NCI-H1417 treated with DMSO at 0.1 percent for 48 hours (cell line): ENCODE measurements at places on chromosomes 4 and X.

DNA sequence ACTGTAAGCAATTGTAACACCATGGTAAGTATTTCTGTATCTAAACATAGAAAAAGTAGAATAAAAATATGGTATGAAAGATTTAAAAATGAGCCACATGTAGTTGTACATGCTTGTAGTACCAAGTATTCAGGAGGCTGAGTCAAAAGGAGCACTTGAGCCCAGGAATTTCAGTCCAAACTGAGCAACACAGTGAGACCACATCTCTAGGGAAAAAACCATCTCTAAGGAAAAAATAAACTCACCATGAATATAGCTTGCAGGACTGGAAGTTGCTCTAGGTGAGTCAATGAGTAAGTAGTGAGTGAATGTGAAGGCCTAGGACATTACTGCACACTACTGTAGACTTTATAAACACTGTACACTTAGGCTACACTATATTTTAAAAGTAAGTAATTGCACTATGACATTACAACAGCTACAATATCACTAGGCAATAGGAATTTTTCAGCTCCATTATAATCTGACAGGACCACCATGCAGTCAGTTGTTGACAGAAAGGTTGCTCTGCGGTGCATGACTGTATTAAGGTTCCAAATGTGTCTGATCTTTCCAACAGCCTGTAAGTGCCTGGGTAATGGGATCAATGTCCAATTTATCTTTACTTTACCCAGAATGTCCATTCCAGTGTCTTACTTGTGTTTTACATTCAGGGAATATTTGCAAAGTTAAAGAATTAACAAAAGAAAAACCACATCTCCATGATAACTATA, 28.9 kb upstream of the LRBA start:
- DNase-seq, result no peak

DNA sequence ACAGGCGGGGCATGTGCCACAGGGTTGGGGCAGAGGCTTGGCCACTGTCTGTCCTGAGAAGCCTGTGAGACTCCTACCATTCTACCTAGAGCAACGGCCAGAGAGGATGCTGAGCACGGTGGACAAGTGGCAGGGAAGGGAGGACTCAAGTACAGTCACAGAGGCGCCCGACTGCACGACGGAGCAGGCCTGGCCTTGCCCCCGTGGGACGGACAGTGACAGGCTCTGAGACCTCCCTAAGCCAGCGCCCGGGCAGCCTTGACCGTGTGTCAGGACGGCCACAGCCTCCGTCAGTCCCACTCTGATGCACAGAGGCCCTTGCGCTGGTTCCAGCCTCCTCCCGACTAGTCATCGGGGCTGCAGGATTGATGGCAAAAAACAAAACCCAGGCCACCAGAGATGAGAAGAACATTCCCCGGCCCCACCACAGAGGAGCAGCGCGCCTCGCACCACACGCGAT, 36.7 kb upstream of the MXD4 start:
- no peak for DNase-seq

- DNase-seq, result no peak
These were observed 64.6 kb downstream of the FHIP1A start for GRCh38 chr4:151473521-151474097.

- no peak for DNase-seq
These were observed 1.7 kb upstream of the CNOT6L start for GRCh38 chr4:77820649-77821561.

DNA sequence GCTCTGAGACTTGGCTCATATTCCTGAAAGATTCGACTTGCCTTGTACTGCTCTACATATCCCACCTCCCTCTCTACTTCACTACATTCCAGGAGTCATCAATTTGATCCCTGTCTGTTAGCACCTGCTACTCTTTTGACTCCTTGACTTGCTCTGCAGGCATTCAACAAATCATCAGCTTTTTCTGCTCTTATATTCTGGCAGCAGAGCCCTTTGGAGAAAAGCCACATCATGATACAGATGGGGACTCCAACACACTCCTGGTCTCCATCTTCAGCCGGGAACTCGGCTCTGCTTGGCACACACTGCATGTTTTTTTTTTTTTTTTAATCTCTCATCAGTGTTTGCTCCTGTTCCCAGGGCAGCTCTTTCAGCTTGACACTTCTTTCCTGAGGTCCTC, 293.2 kb upstream of the LCORL start:
- no peak for DNase-seq

GRCh38 chr4:110640576-110640975, 17.7 kb upstream of the PITX2 start:
- no peak for DNase-seq

DNA sequence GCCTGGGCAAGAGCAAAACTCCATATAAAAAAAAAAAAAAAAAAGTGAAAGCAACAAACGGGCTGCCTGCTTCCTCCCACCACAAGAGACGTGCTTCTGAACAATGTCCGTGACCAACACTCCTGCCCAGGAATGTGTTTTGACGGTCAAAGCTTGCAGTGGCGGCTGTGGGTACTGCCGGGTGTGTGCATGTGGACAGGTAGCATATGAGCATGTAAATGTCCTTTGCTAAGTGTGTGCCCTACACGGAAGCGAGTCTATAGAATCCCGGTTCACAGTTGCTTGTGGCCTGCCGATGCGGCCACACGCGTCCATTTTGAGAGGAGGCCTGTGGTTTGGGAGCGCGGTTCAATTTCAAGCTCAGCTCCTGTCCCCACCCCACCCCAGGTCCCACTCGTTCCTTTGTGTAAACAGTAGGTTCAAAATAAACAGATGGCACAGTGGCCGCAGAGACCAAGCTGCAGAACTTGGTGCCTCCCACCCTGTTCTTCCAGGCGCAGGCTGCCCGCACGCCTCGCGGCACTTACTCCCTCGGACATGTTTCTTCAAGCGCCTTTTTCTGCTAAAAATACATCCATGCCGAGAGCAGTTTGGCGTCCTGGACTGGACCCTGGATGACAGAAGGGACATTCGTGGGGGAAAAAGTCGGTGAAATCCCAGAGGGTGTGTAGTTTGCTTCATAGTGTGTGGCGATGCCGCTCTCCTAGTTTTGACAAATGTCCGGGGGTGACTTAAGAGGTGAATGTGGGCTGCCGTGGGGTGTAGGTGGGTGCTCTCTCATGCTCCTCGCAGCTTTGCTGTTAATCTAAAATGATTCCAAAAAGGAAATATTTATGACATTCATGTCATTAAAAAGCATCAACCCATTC, 11.5 kb upstream of the NKX1-1 start:
- DNase-seq, result no peak

GRCh38 chr4:170414961-170415360, 325.2 kb upstream of the AADAT start:
- DNase-seq, result no peak

DNA sequence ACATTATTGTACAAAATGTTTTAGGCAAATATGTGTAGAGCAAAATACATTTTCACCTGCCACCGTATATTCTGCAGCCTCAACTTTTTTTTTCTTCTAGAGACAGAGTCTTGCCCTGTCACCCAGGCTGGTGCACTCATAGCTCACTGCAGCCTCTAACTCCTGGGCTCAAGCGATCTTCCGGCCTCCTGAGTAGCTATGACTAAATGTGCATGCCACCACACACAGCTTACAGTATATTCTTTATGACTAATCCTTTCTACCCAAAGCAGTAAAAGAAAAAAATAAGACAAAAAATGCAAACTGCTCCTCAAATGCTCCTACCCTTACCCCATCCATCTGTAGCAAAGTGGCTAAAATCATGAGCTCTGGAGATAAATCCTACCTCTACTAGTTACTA, 426.3 kb downstream of the KCNIP4 start:
- DNase-seq, result no peak

DNA sequence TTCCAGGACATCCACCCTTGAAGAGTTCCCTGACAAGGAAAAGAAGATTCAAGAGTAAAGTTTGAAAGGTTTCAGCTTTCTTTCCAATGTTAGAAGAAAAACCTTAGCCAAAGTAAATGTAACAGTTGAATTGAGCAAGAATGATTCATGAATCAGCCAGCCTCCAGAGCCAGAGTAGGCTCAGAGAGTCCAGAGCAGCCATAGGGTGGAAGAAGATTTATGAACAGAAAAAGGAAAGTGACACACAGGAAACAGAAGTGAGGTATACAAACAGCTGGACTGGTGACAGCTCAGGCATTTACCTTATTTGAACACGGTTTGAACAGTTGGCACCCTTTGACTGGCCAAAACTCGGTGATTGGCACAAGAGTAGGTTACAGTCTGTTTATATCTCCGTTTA, 63.2 kb downstream of the QDPR start:
- DNase-seq, result no peak

DNA sequence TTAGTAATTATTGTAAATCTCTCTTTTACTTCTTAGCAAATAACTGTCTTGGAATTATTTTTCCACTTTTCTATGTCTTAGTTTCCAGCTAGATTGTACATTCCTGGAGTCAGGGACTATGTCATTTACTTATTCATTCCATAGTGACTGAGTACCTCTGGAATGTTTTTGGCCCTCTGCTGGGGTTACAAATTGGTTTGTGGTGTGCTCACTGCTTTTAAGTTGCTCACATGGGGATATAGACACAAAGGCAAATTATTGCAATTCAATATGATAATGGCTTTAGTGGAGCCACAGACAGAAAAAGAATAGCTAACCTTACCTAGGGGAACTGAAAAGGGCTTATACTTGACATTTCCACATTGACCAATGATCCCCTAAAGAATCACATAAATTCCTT, 63.7 kb upstream of the PDGFRA start:
- DNase-seq, result no peak

GRCh38 chrX:137891431-137891830, 325.5 kb downstream of the ZIC3 start:
- DNase-seq, result no peak

- DNase-seq, result no peak
These were observed 263.4 kb upstream of the PITX2 start for GRCh38 chr4:110886270-110886669.

DNA sequence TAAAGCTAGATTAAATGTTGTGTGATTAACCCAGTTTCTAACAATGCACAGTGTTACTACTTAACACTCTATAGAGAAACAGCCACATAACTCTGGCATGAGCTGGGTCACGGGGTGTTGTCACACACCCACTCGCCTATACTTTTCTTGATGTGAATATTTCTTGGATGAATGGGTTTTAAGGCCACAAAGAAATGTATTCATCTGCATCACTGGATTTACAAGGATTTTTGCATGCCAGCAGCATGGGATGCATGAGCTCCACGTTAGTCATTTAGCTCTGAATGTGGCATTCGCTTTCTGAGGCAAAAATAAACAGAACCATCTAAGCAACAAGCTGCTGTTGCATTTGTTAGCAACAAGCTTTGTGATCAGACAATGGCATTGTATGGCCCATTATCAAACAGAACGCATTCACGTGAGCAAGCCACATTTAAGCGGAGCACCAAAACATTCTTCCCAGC, 89.7 kb downstream of the LRP2BP start:
- no peak for DNase-seq

GRCh38 chr4:182569561-182569960, 326.4 kb downstream of the TENM3 start:
- no peak for DNase-seq

DNA sequence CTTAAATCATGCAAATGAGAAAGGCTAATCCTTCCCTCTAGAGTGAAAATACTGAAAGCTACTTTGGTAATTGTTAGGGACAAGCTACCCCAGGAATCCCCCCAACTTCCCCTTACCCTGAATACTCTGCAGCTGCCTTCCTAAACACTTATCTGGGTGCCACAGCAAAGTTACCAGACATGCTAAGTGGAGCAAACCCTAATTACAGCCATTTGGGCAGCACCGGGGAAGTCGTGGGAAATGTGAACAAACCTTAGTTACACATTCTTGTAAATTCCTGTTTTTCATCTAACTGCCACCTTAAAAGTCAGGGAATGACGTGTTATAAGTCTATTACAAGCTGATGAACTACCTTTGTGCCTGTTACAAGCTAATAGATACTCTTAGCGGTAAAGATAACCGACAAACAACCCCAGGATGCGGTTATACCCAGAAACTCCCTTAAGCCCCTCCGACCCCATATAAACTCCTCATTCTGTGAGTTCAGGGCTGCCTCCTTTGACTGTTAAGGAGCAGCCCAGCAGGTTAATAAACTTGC, 66.0 kb upstream of the PLAC8 start:
- DNase-seq, result no peak

- DNase-seq, result no peak
These were observed 580.9 kb upstream of the ZFP42 start for GRCh38 chr4:187414716-187415115.

DNA sequence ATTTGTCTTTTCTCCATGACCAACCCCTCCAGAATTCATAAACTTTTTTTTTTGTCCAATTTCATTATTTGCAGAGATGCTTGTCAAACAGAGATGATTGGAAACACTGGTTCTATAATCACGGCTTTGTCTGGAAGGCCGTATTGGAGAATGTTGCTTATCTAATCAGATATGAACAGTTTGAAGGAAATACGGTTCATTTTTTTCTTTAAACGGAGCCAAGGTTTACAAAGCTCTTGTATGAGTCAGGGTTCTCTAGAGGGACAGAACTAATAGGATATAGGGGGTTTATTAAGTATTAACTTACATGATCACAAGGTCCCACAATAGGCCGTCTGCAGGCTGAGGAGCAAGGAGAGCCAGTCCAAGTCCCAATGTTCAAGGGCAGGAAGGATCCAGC, 1415.8 kb downstream of the C4orf33 start:
- DNase-seq, result no peak

- DNase-seq, result no peak
These were observed 80.3 kb upstream of the GATB start for GRCh38 chr4:151841107-151841506.

DNA sequence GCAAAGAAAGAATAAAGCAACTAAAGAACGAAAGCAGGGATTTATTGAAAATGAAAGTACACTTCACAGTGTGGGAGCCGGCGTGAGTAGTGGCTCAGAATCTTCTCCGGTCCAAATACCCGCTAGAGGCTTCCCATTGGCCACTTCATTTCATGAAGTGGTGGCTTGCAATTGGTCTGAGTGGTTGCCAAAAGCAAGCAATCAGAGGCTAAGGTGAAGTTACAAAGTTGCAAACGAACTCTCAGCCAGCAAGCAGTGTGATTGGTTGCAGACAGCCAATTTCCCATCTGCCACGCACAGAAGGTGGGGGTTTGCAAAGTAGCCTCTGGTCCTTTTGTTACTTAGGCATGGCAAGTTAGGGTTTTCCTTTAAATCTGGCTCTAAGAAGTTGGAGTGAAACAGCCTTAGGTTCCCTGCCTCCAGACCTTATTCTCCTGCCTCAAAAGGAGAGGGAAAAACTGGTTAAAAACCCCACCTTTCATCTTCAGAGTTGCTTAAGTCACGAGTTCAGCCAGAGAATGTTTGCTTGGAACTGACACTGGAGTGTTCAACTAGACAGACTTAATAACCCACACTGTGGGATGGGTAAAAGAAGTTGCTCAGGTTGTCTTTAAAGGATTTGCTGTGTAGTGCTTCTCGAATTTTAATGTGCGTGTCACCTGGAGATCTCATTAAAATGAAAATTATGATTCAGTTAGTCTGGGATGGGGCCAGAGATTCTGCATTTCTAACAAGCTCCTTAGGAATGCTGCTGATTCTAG, 6.9 kb upstream of the CLOCK start:
- no peak for DNase-seq

- DNase-seq, result no peak
These were observed 4.3 kb downstream of the MAEA start for GRCh38 chr4:1293991-1294390.

DNA sequence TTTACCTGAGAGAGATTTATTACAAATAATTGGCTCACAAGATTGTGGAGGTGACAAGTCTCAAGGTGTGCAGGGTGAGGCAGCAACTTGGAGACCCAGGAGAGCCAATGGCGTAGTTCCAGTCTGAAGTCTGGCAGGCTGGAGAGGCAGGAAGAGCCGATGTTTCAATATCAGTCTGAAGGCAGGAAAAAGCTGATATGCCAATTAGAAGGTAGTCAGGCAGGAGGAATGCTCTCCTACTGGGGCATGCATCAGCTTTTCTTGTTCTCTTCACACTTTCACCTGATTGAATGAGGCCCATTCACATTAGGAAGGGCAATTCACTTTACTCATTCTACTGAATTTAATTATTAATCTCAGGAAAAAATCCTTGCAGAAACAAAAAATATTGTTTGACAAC, 1351.7 kb upstream of the ADGRL3 start:
- DNase-seq, result no peak
